ENCODE measurements at places on chromosomes 4 and X. TPM values are rescaled to one million over a fixed set of nuclear protein-coding genes. Genes with fewer than 3 reads are reported as not detected.

SUPT20HL2 gene
- total RNA-seq = not detected

BST1 gene
- 23.1 TPM for total RNA-seq

DNA sequence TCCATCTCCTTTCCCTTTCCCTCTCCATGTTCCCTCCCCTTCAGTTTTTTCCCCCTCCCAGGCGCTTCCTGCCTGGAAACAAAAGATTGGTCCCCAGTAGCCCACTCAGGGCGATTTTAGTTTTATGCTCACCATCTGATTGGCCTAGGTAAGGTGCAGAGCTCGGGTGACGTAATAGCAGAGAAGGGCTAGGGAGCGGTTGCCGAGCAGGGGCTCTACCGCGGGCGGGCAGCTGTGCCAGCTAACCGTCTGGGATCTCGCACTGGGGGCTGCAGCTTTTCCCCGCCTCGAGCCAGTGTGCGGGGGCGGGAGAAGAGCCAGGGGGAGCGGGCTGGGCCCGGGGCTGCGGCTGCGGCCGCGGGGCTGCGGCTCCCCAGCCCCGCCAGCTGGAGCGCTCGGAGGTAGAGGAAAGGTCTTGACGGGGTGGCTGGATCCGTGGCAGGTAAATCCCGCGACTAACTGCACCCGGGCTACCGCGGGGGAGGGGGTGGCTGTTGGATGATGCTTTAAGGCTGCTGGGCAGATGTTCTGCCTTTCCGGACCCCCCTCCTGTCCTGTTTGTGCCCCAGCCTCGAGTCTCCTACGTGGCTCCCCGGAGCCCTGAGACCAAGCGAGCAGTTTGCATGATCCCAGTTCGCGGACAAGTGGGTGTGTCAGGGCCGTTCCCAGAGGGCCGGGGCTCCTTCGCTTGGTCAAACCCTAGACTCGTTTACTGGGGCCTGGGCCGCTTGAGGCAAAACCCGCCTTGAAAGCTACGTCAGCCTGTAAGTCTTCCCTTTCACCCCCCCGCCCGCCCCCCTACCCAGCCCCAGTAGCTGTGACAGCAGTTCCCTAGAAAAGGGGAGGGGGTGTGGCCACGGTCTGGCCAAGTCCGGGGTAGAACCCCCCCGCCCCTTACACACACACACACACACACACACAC is at the start of gene PAK3:
TSS of gene PAK3 (plus strand) at position 218 of the 922 bp plus-strand sequence. CDS start 26,913 bp downstream, outside the sequence.
- DNase-seq = no peak

- DNase-seq = no peak
Measured at GRCh38 chr4:150609131-150609530, 27.2 kb downstream of the MAB21L2 start.
